Naive B cell (primary cell): ENCODE measurements at places on chromosomes 16 and 17.

DNA sequence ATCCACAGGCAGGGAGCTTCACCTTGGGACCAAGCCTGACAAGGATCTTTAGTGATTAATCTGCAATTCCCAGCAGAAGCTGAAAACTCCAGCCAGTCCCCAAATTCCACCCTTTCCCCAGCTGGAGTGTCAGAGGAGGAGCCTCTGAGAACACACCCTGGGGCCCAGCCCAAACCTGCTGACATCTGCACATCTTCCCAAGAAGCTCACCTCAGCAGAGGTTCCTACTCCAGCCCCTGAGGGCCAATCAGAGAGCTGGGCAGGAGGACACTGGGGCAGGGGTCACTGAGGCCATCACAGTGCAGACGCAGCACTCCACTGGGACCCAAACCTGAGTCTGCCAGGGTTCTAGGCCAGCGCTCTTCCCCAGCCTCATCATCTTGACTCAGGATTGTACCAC is 44.9 kb downstream of the CNGB1 start:
- no peak for DNase-seq

- DNase-seq: no peak
Measured at GRCh38 chr16:86634292-86634691, 55.9 kb downstream of the FOXL1 start.

GRCh38 chr16:65469116-65469515 is 347.3 kb upstream of the CDH11 start:
- no peak for DNase-seq

DNA sequence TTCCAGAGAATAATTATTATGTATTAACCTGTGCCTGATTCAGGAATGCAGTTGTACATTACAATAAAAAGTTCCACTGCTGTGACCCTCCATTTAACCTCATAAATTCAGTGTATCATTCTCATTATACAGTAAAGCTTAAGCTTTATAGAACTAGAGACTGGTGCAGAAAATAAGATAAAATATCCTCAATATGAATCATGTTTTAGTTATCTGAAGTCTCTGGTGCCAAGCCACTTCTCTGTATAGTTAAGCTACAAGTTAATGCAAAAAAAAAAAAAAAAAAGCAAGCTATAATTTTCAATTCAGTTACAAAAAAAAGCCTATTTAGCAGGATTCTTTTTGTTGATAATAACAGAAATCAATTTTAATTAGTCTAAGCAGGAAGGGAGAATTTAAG is 22.4 kb upstream of the SMIM36 start:
- DNase-seq: no peak

GRCh38 chr17:73343168-73343634 is 31.4 kb upstream of the CDC42EP4 start:
- DNase-seq: no peak

- no peak for DNase-seq
Measured at GRCh38 chr17:36151891-36152638, 24.4 kb downstream of the TBC1D3B start.

GRCh38 chr16:49604602-49605001 is 231.0 kb downstream of the C16orf78 start:
- DNase-seq: no peak

GRCh38 chr17:39648616-39649366 is 11.8 kb downstream of the STARD3 start:
- no peak for DNase-seq

DNA sequence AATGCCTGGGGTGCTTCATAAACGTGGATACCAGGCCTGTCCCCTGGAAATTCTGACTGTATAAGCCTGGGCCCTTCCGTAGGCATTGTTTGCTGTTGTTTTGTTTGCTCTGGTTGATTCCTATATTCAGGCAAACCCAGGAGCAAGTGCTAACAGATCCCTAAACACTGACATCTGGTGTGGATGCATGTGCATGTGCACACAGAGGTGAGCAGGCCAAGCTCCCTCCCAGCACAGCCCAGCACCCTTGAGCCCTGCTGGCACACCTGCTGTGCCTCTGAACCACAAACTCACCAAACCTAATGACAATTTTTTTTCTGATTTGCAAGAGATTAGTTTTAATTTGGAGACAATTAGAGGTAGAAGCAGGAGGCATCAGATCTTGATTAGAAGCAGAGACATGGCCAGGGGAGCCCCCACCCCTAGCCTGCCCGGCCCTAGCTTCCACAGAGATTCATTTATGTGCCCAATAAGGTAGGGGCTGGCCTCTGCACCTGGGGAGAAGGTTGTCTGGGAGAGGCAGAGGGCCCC is 40.4 kb downstream of the TMEM132E start:
- no peak for DNase-seq

DNA sequence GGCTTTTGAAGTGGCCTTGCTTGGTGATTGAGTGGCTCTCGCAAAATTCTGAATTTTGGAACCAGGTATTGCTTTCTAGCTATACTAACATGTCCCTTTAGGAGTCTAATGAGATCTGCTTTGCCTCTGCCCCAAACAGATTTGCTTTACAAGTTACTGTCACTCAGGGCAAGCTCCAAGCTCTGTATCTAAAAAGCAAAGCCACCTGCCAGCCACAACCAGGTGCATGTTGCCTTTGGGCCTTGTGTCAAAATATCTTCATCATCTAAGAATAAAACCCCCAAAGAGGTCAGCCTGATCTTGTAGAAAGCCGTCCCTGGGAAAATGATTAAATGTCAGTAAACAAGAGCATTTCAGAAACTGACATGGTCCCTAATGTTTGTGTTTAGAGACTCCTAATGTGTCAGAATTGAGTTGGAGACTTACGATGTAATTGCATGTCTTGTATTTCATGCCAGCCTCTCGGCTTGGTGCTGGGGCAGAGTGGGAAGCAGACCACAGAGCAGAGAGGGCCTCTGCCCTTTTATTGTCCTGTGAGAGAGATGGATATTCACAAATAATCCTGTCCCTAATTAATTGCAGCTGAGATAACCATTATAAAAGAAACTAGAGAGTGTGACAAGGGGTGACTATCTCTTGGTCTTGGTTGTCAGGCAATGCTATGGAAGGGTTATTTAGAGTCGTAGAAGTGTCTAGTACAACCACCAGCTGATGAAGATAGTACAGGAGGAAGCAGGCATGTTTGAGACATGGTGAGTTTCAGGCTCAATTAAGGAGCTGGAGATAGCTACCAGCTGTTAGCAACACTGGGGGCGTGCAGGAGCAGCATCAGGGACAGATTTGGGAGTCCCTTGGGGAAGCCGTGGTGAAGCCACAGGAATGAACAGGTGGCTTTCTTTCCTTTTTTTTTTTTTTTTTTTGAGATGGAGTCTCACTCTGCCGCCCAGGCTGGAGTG is 90.7 kb downstream of the PITPNC1 start:
- DNase-seq: no peak

GRCh38 chr17:3507869-3508268 is 32.1 kb downstream of the ASPA start:
- DNase-seq: no peak

DNA sequence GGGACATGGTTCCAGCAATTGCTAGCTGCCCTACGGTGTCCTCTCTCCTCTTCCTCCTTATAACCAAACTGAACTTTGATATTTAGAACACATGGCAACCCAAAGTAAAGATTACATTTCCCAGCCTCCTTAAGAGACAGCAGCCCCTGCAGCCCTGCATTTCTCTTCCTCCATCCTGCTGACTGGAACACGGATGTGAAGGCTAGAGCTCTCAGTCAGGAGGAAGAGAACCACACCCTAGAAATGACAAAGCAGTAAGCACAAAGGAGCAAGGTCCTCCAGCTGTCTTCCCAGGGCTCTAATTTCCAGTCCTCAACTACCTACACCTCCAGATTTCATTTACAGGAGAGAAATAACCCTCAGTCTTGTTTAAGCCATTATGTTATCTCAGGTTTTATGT is 10.9 kb downstream of the DYNC1LI2 start:
- DNase-seq: no peak

DNA sequence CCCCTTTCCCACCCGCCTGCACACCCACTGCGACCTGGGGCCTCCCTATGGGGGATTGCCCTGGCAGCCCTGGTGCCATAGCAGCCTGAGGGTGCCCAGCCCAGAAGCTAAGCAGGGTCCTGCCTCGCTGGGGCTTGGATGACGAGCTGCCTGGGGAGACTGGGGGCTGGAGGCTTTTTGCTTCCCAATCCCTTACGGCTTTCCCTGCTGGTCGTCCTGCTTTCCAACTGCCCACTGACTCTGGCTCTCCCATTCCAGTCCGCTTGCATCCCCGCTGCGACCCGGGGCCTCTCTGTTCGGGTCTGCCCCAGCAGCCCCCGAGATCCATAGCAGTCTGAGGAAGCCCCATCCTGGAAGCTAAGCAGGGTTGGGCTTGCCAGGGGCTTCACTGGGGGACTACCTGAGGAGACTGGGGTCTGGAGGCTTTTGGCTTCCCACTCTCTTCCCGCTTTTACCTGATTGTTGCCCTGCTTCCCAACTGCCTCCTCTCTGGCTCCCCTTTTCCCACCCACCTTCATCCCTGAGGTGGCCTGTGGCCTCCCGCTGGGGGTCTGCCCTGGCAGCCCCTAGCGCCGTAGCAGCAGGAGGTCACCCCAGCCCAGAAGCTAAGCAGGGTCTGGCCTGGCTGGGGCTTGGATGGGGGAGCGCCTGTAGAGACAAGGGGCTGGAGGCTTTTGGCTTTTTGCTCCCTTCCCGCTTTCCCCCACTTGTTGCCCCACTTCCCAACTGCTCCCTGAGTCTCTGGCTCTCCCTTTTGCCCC is 2292.8 kb downstream of the TP53TG3F start:
- DNase-seq: no peak
